Astrocyte (in vitro differentiated cells and primary cell): ENCODE measurements at places on chromosomes 7 and 10.

- no peak for DNase-seq
- peaks cover 34% of the 10 kb centered on the region for H3K4me1 ChIP-seq
- no peaks in the 10 kb centered on the region for H3K27me3 ChIP-seq
- H3K27ac ChIP-seq = no peak overlapping the region
- peak overlapping the region; percentile 37 for H3K4me3 ChIP-seq
- no peaks in the 10 kb centered on the region for H3K36me3 ChIP-seq
Observed at GRCh38 chr7:130486114-130486953, 5.6 kb upstream of the MEST start.

- DNase-seq = no peak
- H3K27me3 ChIP-seq = no peaks in the 10 kb centered on the region
- no peak overlapping the region for H3K4me3 ChIP-seq
- H3K27ac ChIP-seq = no peak overlapping the region
- H3K4me1 ChIP-seq = peaks cover 4% of the 10 kb centered on the region
Observed at GRCh38 chr10:6269953-6270867, 67.5 kb downstream of the PFKFB3 start.

DNA sequence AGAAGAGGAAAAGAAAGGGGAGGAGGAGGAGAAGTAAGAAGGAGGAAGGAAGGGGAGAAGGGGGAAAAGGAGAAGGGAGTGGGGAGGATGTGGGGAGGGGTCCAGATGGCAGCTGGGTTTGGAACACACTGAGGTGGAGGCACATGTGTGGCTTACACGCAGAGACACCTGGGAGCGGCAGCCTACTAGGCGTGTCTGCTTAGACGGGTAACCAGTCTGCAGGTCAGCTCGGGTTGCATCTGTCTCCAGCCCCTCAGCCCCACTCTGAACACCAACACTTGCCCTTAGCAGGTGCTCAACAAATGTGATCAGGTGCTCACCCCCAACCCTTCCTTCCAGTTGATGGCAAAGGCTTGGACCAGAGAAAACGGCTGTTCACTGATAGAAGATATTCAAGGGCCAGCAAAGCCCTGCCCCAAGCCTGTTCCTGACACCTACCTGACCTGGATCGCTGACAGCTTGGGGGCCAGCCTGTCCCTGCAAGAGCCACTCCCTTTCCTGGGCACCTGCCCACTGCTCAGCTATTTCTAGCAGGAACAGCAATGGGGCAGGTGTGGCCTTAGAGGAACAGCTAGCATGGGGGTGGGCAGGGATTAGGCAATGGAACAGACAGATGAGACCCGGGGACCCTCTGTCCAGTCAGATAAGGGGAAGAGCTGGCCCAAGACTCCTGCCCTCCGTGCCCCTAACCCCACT, 70.5 kb downstream of the SH3PXD2A start:
- DNase-seq = no peak
- no peak overlapping the region for H3K4me3 ChIP-seq
- no peaks in the 10 kb centered on the region for H3K27me3 ChIP-seq
- peaks cover 6% of the 10 kb centered on the region for H3K4me1 ChIP-seq

- no peaks in the 10 kb centered on the region for H3K36me3 ChIP-seq
- H3K4me3 ChIP-seq = no peak overlapping the region
- no peaks in the 10 kb centered on the region for H3K4me1 ChIP-seq
Observed at GRCh38 chr7:128349466-128349825, 5.7 kb upstream of the RBM28 start.

GRCh38 chr10:12186323-12186722, 9.4 kb downstream of the NUDT5 start:
- H3K4me1 ChIP-seq = peaks cover 2% of the 10 kb centered on the region
- peaks cover 22% of the 10 kb centered on the region for H3K36me3 ChIP-seq
- no peak overlapping the region for H3K4me3 ChIP-seq
- no peaks in the 10 kb centered on the region for H3K27me3 ChIP-seq

DNA sequence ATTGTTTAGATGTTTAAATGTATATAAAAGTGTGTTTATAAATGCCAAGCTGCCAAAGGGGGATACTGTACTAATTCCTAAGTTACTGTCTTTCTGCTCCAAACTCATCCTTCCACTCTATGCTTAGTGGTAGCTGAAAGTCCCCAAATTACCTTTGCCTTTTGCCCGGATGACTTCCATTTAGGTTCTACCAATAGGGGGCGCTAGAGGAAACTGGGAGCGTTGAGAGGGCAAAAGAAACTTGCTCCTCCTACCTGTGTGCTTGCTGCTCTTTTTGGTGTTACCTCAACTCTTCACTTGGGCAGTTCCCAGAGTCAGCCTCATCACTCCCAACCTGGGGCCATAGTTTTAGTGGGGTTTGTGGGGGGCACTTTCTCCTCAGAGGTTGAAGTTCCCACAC, 5.9 kb upstream of the OR2A25 start:
- no peaks in the 10 kb centered on the region for H3K4me1 ChIP-seq
- no peak overlapping the region for H3K4me3 ChIP-seq
- H3K27ac ChIP-seq = no peak overlapping the region

- no peaks in the 10 kb centered on the region for H3K36me3 ChIP-seq
- no peak overlapping the region for H3K4me3 ChIP-seq
- no peak overlapping the region for H3K27ac ChIP-seq
Observed at GRCh38 chr7:90764848-90765570, 168.9 kb downstream of the CDK14 start.

DNA sequence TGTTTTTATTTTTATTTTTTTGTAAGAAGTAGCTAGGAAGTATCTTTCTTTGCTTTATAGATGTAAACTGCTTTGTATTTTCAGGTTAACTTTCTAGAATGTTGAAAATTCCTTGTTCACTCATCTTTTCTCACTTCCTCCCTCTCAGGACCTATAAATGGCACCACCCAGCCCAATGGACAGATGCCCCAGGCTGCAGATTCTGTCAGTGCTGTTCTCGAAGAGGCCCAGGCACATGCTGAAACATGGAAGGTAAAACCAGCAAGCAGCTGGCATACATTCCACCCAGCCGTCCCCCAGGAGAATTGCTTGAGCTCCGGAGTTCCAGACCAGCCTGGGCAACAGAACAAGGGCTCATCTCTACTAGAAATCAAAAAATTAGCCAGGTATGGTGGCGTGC, 47.1 kb upstream of the PDSS1 start:
- no peaks in the 10 kb centered on the region for H3K36me3 ChIP-seq
- no peak for DNase-seq
- no peak overlapping the region for H3K27ac ChIP-seq
- H3K27me3 ChIP-seq = no peaks in the 10 kb centered on the region
- H3K4me3 ChIP-seq = no peak overlapping the region

DNA sequence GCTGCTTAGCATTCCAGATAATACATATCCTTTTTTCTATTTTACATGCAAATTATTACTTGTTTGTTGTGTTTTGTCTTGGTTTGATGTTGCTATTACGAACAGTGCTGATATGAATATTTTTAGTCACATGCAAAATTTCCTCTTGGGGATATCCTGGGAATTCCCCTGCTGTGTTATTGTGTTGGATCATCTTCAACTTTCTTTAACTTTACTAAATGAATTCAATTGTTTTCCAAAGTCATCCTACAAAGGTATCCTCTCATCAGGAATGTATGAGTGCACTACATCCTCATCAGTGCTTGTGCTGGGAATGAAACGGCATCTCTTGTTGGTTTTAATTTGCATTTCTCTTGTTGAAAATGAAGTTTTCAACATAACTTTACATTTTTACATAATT, 87.1 kb downstream of the AASS start:
- no peak overlapping the region for H3K4me3 ChIP-seq
- H3K27me3 ChIP-seq = no peaks in the 10 kb centered on the region
- H3K36me3 ChIP-seq = no peaks in the 10 kb centered on the region
- H3K4me1 ChIP-seq = no peaks in the 10 kb centered on the region
- DNase-seq = no peak
- no peak overlapping the region for H3K27ac ChIP-seq

GRCh38 chr10:129853562-129853903, 110.5 kb downstream of the EBF3 start:
- H3K4me1 ChIP-seq = no peaks in the 10 kb centered on the region
- DNase-seq = no peak
- no peaks in the 10 kb centered on the region for H3K27me3 ChIP-seq
- H3K4me3 ChIP-seq = no peak overlapping the region

GRCh38 chr7:89085580-89085979, 290.0 kb upstream of the TEX47 start:
- H3K27me3 ChIP-seq = no peaks in the 10 kb centered on the region
- H3K27ac ChIP-seq = no peak overlapping the region
- H3K4me1 ChIP-seq = no peaks in the 10 kb centered on the region
- no peak for DNase-seq

GRCh38 chr10:71807557-71808510, 34.5 kb upstream of the VSIR start:
- H3K4me3 ChIP-seq = no peak overlapping the region
- no peaks in the 10 kb centered on the region for H3K36me3 ChIP-seq
- peaks cover 15% of the 10 kb centered on the region for H3K27me3 ChIP-seq

- H3K36me3 ChIP-seq = no peaks in the 10 kb centered on the region
- H3K4me1 ChIP-seq = no peaks in the 10 kb centered on the region
- no peaks in the 10 kb centered on the region for H3K27me3 ChIP-seq
- H3K27ac ChIP-seq = no peak overlapping the region
- H3K4me3 ChIP-seq = no peak overlapping the region
Observed at GRCh38 chr7:89001306-89001705, 205.8 kb upstream of the TEX47 start.

GRCh38 chr7:36338256-36338655, 51.4 kb upstream of the ANLN start:
- no peaks in the 10 kb centered on the region for H3K4me1 ChIP-seq
- no peaks in the 10 kb centered on the region for H3K27me3 ChIP-seq
- no peak overlapping the region for H3K4me3 ChIP-seq
- no peak for DNase-seq
- no peak overlapping the region for H3K27ac ChIP-seq

- H3K4me3 ChIP-seq = no peak overlapping the region
- DNase-seq = no peak
- no peaks in the 10 kb centered on the region for H3K27me3 ChIP-seq
- H3K4me1 ChIP-seq = no peaks in the 10 kb centered on the region
- no peaks in the 10 kb centered on the region for H3K36me3 ChIP-seq
- no peak overlapping the region for H3K27ac ChIP-seq
Observed at GRCh38 chr10:104630731-104631130, 10.4 kb upstream of the SORCS3 start.

- H3K27ac ChIP-seq = peak overlapping the region; percentile 72
- H3K27me3 ChIP-seq = no peaks in the 10 kb centered on the region
- H3K4me1 ChIP-seq = peaks cover 36% of the 10 kb centered on the region
Observed at GRCh38 chr7:30027740-30028215, 434 bp upstream of the PLEKHA8 start.

- no peaks in the 10 kb centered on the region for H3K36me3 ChIP-seq
- H3K4me1 ChIP-seq = no peaks in the 10 kb centered on the region
- peak; percentile 3 for DNase-seq
- no peaks in the 10 kb centered on the region for H3K27me3 ChIP-seq
- no peak overlapping the region for H3K27ac ChIP-seq
Observed at GRCh38 chr10:3570855-3571266, 214.1 kb downstream of the KLF6 start.

DNA sequence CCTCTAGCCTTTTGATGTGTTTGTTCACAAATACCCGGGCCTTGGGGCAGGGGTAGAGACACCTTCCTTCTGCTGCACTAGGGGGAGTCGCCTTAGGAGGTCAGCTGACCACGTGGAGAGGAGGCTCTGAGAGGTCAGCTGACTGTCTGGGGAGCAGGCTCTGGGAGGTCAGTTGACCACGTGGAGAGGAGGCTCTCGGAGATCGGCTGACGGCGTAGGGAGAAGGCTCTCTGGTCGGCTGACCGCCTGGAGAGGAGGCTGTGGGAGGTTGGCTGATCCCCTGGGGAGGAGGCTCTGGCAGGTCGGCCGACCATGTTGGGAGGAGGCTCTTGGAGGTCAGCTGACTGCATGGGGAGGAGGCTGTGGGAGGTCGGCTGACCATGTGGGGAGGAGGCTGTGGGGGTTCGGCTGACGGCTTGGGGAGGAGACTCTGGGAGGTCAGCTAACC, 59.6 kb upstream of the LYZL1 start:
- H3K27ac ChIP-seq = no peak overlapping the region
- no peaks in the 10 kb centered on the region for H3K36me3 ChIP-seq
- H3K4me3 ChIP-seq = no peak overlapping the region
- no peaks in the 10 kb centered on the region for H3K4me1 ChIP-seq

DNA sequence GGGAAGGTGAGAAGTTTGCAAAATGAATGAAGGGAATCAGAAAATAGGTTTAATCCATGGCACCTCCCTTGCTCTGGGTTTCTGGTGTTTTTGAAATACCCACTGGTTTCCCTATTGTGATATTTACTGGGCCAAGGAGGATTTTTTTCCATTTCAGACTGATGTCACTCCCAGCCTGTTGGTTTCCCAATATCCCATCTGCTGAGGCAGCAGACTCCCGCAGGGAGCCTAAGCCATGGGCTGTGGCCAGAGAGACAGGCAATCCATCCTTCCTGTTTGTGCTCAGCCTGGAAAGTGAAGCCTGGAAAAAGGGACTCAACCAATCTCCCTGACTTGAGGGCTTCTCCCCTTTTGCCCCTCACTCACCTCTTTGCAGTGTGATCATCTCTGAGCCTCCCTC, 22.8 kb downstream of the FAM107B start:
- no peaks in the 10 kb centered on the region for H3K36me3 ChIP-seq
- no peak overlapping the region for H3K27ac ChIP-seq
- H3K4me1 ChIP-seq = no peaks in the 10 kb centered on the region
- H3K4me3 ChIP-seq = no peak overlapping the region
- peaks cover 11% of the 10 kb centered on the region for H3K27me3 ChIP-seq

DNA sequence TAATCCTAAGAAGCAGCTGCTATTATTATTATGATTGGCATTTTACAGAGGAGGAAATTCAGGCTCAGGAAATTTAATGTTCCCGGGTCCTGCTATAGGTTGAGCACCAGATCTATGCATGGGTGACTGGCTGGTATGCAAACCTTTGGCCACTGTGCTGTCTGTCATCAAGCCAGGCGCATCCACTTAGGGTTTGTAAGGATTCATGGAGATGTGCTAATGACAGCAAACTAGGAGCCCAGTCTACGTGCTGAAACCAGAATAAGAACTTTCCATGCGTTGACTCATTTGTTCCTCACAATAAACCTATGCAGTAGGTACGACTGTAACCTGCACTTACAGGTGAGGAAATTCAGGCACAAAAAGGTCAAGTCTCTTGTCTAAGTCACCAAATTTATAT, 64.5 kb upstream of the ZMIZ1 start:
- H3K36me3 ChIP-seq = no peaks in the 10 kb centered on the region
- no peak overlapping the region for H3K4me3 ChIP-seq
- peaks cover 12% of the 10 kb centered on the region for H3K27me3 ChIP-seq
- H3K4me1 ChIP-seq = peaks cover 3% of the 10 kb centered on the region

GRCh38 chr10:86110156-86110786, 256.3 kb downstream of the GRID1 start:
- H3K27me3 ChIP-seq = no peaks in the 10 kb centered on the region
- H3K36me3 ChIP-seq = no peaks in the 10 kb centered on the region
- no peak overlapping the region for H3K4me3 ChIP-seq
- no peaks in the 10 kb centered on the region for H3K4me1 ChIP-seq
- no peak for DNase-seq

DNA sequence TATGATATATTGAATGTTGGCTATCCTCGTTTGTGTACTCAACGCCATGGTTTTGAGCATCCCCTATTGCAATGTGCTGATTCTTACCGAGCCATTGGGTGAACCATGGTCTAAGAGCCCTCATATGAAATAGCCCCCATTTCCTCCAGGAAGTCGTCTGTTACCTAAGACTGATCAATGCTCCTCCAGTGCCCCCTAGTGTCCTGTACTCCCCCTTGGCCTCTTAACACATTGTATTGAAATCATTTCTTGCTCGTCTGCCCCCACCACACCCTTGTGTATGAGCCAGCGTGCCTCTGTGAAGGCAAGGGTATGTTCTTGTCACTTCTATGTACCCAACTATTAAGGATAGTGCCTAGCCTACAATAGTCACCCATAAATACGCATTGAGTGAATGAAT, 11.2 kb upstream of the SLC35B4 start:
- no peaks in the 10 kb centered on the region for H3K4me1 ChIP-seq
- no peaks in the 10 kb centered on the region for H3K36me3 ChIP-seq
- no peak overlapping the region for H3K27ac ChIP-seq
- peaks cover 13% of the 10 kb centered on the region for H3K27me3 ChIP-seq
- no peak overlapping the region for H3K4me3 ChIP-seq
